ENCODE measurements at places on chromosomes 5 and 9.

DNA sequence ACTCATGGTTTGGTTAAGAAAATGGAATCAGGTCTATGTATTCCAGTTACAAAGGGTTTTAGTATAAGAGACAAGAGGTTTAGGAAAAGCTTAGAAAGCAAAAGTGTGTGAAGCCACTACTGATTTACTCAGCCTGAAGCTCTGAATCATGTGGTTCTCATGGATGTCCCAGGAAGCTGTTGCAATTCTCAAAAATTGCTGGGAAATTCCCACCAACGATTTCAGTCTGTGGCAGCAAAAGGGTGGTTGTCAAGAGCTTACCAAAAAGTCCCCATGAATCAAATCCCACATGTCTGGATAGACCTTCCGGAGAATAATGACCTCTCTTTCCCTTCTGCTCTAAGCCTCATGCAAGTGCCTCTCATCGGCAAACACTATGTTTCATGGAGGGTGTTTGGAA lies 929.9 kb downstream of the TLE4 start:
- DNase-seq, result no peak

DNA sequence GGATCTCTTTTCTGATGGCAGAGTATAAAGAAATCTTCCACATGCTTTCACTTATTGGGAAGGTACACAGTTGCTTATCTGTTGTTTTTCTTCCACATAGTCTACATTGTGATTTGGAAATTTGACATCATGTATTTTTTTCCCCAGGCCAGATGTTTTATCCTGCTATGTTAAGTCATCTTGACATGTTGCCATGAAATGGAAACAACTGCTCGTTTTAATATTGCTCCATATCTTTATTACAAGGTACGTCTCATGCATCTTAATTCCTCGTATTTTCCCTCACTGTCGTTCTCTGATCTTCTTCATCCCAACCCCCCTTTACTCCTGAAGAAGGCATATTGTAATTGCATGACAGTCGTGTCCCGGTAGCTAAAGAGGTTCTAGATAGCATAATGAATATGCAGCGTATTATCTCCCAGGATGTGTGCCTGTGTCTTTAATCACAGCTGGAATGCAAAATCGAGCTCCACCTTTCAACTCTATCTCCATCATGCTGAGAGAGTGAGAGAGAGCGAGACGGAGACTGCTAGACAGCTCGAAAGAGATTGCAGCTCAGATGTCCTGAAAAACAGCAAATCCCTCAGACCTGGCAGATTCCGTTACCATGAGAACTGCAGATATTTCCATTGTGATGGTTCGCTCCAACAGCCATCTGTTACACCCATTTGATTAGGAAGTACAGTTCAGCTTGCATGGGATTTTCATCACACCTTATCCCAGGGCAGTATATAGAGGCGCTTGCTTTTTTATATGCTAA lies 281.7 kb downstream of the TMEM38B start:
- no peak for DNase-seq

DNA sequence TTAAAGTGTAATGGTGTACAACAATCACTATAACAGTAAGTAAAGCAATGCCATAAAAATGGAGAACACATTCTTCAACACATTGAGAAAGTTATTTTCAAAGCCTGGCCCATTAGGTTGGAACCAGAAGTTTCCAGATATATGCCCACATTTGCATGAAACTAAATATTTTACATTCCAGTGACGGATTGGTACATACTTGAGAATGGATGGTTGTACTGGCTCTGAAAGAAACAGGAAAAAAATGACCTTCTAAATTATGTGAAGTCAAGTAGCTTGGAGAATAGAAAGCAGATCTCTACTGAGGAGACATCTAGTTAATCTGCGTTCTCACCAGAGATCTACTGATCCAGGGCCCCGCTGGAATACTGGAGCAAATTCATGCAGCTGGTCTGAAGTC lies 1037.0 kb downstream of the NR2F1-AS1 start:
- no peak for DNase-seq

GRCh38 chr9:136080716-136081112 lies 14.4 kb downstream of the NACC2 start:
- DNase-seq, result no peak

DNA sequence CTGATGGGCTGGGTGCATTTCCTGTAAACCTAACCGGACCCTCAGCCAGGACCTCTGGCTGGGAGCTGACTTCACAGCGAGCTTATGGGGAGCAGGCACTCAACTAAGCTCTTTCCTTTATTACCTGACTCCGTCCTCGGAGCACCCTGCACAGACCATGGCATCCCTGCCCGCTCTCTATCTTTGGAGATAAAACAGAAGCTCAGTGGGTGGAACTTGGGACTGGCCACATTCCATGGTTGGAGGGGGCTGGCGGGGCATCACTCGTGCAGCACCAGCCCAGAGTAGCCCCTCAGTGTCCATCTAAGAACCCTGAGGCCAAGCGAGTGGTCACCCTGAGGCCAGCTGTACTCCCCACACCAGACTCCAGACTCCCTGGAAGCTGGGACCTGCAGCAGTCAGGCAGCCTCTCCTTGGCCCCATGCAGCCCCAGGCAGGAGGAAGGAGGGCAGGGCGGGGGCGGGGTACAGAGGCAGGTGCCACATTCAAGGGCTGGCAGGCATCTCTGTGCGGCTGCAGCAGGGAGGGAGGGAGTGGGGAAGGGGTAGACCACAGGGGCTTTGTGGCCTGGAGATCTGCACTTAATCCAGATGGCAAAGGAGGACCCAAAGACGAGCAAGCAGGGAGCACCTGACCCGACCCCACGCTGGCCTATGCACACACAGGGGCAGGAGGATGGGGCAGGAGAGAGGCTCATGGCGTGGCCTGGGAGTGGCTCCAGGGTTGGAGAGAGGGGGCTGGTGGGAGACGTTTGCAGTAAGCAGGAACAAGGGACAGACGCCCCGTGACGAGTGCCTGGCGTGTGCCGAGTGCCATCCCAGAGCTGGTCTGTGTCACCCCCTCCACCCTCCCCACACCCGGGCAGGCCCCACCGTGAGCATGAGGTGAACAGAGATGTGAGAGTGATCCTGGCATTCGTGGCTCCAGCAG lies 26.1 kb downstream of the GLT6D1 start:
- DNase-seq, result no peak

- no peak for DNase-seq
These were observed 18.3 kb downstream of the CMBL start for GRCh38 chr5:10289353-10289752.

- DNase-seq, result no peak
These were observed 117.3 kb upstream of the FGF10 start for GRCh38 chr5:44506561-44506960.

GRCh38 chr9:93600504-93600903 lies 24.1 kb downstream of the PHF2 start:
- no peak for DNase-seq

- DNase-seq, result no peak
These were observed 6.1 kb downstream of the BASP1 start for GRCh38 chr5:17223367-17224185.

DNA sequence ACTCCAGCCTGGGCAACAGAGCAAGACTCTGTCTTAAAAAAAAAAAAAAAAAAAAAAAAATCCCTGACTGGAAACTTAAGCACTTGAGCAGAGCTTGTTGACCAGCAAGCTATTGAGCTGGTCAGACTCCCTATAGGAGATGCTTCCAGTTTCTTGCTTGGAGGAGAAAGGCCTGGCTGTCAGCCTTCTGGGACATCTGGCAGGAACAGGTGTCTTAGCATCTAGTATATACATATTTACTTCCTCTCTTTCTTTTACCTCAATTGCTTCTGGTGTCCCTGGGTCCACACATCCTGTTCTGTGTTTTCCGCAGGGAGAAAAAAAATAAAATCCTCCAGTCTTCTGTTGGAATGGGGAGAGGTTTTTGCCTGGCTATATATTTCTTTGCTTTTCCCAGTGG lies 60.1 kb downstream of the PRKACG start:
- DNase-seq, result no peak

- DNase-seq, result no peak
These were observed 330.3 kb downstream of the TRIM36 start for GRCh38 chr5:114839360-114839759.

GRCh38 chr5:668283-668995 lies 24.7 kb downstream of the TPPP start:
- DNase-seq, result no peak

DNA sequence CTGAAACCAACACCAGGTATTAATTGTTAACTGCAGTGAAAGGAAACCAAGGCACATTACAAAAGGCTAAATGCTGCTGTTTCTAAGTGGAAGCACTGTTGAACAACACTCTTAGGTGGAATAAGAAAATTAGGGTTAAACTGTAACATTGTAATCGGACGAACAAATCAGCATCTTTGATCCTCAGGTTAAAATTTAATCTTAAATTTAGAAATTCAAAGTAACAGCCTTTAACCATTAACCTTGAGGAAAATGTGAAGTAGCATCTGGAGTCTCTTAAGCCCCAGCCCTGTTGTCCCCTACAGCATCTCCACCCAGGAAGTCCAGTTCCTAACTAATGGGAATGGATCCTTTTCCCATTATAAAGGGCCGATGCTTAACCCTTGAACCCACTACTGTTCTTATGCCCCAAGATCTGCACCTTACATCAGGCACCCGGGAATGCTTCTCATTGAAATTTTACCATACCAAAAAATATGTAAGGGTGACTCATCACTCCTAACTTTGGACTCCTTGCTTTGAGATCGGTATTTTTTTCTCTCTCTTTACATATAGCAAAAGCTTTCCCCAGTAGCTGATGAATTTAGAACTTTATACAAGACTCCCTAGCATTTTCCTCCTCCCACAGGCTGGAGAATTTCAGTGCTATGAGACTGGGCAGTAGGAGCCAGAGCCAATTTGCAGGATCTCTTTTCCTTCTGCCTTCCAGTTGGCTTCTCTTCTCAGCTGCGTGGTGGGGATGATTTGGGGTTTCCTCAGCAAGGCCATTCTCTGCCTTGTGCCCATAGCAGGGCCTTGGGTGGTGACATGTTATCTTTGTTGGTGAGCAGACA lies 32.0 kb upstream of the ITGA2 start:
- no peak for DNase-seq

DNA sequence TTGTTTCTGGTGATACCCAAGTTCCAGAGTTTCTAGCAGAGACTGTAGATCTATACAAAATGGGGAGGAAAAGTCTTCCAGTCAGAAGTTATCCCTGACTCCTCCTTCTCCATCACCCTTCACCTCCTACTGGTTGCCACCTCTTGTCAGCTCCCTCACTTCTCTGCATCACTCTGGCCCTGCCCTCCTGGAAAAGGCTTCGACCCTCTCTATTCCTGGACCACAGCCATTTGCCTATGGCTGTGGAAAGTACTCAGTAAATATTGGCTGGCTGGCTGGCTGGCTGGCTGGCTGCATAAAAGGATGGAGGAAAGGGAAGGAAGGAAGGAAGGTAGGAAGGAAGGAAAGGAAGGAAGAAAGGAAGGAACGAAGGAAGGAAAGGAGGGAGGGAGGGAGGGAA lies 32.7 kb upstream of the ABCA1 start:
- DNase-seq, result no peak

- DNase-seq, result no peak
These were observed 104.6 kb upstream of the GPBP1 start for GRCh38 chr5:57069115-57069835.

GRCh38 chr9:101167490-101168134 lies 139.1 kb downstream of the PLPPR1 start:
- DNase-seq, result no peak

- no peak for DNase-seq
These were observed 17.8 kb downstream of the PHF2 start for GRCh38 chr9:93594041-93594756.

DNA sequence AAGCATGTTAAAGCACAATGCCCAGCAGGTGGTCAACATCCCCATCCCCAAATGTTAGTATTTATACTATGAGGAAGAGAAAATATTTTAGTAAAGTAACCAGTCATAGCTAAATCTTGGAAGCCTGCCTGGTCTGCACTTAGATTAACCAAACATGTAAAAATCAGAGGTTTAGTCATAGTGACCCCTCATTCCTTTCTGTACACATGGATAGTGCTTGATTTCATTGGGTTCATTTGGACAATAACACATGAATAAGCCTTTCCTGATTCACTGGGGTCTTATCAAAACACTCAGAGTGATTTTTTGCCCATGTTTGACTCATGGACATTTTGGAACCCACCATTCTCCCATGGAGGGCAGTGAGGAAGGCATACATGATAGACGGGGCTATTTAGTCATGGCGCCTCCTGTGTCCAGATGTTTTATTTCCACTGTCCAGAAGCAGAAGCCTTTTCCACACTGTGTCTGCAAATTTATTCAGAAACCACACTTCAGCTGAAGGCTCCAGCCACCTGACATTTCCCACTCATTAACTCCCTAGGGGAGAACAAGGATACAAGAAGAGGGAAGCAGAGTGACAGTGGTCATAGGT lies 32.5 kb downstream of the OR1J1 start:
- no peak for DNase-seq

- no peak for DNase-seq
These were observed 130.4 kb upstream of the BASP1 start for GRCh38 chr5:17087035-17087434.

GRCh38 chr5:35859101-35859661 lies 2.5 kb downstream of the IL7R start:
- DNase-seq, result no peak

GRCh38 chr9:127943011-127943662 lies 5.5 kb upstream of the DPM2 start:
- no peak for DNase-seq

DNA sequence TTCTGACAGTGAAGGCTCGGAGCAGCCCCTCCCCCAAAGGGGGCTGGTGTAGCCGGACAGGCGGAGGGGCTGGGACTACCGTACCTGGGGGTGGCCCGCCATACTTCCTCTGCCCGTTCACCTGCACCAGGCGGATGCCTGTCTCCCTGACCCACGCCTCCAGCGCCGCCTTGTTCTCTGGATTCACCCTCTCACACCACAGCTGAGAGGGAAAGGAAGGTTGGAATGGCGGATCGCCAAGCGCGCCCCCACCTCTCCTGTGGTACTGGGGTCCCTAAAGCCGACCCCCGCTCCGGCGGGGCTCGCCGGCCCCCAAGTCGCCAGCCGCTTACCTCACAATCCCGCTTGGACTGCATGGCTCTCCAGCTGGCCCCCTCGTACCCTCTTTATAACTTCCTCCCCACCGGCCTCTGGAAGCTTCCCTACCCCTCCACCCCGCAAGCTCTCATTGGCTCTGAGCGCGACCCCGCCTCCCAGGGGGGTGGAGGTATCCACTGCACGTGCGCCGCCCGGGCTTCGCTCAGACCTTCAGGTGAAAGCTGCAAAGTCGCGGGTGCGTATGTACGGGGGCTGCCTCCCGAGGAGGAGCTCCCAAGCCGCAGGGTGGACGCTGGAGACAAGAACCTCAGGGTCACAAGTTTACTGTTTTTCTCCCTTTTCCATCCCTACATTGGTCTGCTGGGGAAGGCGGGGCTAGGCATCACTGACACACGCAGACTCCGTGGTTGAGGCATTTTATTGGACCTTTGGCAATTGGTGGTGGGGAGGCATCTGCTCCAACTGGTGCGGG lies at the start of gene DND1:
Gene DND1, minus strand, starts transcription at position 390 of the 790 bp plus-strand sequence. Its CDS starts 34 bp downstream, at position 356.
- no peak for DNase-seq

DNA sequence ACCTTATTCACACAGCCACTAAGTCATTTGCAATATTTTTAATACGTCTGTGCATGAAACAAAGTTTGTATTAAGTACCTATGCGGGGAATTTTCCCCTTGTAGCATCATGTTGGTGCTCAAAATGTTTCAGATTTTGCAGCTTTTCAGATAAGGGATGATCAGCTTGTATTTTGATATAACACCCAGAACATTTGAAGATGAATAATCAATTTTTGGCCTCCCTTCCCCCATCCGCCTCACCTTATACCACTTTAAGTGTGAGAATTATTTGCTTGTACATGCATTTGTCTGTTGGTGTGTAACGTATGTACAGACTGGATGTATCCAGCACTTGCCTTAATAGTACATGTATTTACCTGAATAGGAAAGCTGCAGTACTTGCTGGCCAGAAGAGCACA lies 1.7 kb downstream of the JAK2 start:
- DNase-seq, result no peak

- DNase-seq, result no peak
These were observed 43.1 kb downstream of the TRIO start for GRCh38 chr5:14186059-14186830.
